ENCODE measurements at places on chromosomes 2 and 18. TPM values are rescaled to one million over a fixed set of nuclear protein-coding genes. Genes with fewer than 3 reads are reported as not detected.

The NXPH2 gene
- total RNA-seq = not detected

The OSGEPL1 gene
- total RNA-seq = 11.3 TPM

The INPP5D gene
- total RNA-seq = 2.4 TPM

The EML6 gene
- 1.7 TPM for total RNA-seq

All from smooth muscle cell of the umbilical artery (primary cell).